ENCODE measurements at places on chromosomes 16 and 17. TPM values are rescaled to one million over a fixed set of nuclear protein-coding genes. Genes with fewer than 3 reads are reported as not detected.

The TEPSIN gene
- 70.8 TPM for total RNA-seq

- no peak for DNase-seq
These were observed 10.4 kb downstream of the KPNB1 start for GRCh38 chr17:47660064-47660492.

DNA sequence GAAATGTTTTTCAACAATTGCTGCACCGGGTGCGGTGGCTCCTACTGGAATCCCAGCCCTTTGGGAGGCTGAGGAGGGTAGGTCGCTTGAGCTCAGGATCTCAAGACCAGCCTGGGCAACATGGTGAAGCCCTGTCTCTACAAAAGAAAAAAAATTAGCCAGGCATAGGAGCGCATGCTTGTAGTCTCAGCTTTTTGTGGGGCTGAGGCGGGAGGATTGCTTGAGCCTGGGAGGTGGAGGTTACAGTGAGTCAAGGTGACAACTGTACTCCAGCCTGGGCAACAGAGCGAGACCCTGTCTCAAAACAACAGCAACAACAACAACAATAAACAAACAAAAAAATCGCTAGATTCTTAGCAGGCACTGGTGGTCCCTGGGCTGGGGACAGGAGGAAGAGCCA is 28.5 kb downstream of the IL21R start:
- DNase-seq: no peak

GRCh38 chr16:47476654-47477345 is 15.7 kb downstream of the PHKB start:
- DNase-seq: no peak

The TNP2 gene
- not detected for total RNA-seq

The CES4A gene
- total RNA-seq: 7.4 TPM

The GRB7 gene
- total RNA-seq: 1.4 TPM

GRCh38 chr16:77117707-77118106 is 73.3 kb upstream of the MON1B start:
- no peak for DNase-seq

The CCDC144A gene
- total RNA-seq: 6.5 TPM

The DPEP1 gene
- not detected for total RNA-seq

DNA sequence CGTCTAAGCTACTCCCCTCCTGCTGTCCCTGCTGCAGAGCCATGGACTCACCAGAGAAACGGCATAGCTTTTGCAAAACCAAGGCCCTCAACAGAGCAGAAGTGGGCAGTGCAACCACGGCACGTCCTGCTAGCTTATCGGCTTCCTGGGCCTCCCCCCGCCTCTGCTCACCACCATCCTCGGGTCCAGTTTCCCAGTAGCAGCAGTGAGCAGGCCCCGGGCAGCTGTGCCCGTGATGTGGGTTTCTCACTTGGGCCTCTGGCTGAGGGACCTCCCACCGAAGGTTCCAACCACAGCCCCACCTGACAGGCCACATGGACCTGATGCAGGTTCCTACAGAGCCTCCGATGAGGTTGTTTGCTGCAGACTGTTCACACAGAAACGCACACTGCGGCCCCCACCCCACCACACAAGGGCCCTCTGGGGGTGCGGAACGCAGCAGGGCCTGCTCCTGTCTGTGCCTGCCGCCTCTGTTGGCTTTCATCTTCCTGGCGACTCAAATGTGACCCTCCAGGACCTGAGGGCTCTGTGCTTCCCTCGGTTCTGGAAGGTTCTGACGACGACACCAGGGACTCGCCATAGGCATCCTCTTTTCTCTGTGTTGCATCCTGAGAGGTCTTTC is 24.8 kb downstream of the PDIA2 start:
- DNase-seq: no peak

- no peak for DNase-seq
These were observed 75.5 kb downstream of the RPA1 start for GRCh38 chr17:1905190-1905913.

The LHX1 gene
- not detected for total RNA-seq

The NT5M gene
- total RNA-seq: 0.92 TPM

DNA sequence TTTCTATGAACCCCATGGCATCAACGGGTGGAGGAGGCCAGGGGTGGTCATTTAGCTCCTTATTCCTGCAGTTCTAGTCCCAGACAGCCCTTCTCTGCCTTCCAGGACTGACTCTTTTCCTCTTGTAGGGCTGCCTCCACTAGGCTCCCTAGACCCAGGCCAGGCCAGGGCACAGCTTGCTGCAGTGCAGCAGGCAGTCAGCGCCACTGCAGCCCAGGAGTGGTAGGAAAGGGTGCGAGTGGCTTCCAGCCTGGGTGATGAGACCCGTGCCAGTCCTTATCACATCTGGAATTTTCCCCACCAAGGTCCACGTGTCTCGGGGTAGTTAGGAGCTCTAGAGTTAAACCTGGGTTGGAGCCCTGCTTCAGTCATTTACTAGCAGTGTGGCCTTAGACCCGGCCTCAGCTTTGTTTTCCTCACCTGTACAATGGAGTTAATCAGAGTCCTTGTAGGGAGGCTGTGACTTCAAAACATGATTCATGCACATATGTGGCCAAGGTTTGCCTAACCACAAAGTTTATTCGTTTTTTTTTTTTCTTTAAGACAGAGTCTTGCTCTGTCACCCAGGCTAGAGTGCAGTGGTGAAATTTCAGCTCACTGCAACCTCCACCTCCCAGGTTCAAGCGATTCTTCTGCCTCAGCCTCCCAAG is 4.7 kb downstream of the SLC5A11 start:
- DNase-seq: no peak

The TEDC2 gene
- total RNA-seq: 0.27 TPM

The TMEM132E gene
- 1.9 TPM for total RNA-seq

DNA sequence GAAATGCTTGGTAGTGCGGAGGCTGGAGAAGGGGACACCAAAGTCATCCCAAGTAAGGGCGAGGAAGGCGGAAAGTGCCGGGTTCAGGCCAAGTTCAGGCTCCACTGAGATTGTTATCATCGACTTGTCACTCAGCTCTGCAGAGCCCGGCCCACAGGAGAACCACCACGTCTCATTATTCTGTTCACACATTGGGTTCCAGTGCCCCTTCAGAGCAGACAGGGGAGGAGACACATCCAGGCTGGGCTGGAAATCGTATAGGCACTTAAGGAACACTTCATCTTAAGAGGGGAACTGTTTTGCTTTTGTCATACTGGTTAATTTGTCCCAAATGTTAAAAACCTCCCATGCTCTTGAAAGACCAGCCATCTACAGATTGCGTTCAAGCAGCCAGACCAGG is 118.3 kb upstream of the ADAMTS18 start:
- no peak for DNase-seq

DNA sequence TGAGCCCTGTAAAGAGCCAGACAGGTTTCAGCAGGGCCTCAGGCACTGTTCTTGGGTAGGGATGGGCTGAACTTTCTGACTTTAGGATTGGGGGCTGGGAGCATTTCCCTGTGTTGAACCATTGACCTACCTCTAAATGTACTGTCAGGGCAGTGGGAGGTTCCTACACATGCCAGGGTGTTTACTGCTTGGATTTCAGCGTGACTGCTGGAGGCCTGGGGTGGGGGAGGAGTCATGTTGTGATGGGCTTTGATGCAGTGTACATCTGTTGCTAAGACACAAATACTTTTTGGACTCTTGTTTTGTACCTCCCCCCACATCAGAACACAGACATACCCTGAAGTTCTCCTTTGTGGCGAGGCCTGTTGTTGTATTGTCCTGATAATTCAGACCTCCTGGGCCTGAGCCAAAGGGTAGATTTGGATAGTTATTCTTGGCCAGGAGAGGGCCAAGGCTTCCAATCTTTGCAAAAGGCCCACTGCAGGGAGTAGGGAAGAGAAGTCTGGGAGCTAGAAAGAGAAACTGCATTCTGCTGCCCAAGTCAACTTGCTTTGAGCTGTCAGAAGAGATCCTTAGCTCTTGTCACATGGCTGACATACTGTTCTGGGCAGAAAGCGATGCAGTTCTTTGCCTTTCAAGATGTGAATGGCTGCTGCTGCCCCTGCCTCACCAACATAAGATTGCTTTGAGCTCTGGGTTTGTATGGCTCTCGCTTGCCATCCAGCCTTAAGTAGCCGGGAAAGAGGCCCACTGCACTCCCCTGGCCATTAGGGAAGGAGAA is 3.7 kb downstream of the NFE2L1 start:
- peak; percentile 36 for DNase-seq

DNA sequence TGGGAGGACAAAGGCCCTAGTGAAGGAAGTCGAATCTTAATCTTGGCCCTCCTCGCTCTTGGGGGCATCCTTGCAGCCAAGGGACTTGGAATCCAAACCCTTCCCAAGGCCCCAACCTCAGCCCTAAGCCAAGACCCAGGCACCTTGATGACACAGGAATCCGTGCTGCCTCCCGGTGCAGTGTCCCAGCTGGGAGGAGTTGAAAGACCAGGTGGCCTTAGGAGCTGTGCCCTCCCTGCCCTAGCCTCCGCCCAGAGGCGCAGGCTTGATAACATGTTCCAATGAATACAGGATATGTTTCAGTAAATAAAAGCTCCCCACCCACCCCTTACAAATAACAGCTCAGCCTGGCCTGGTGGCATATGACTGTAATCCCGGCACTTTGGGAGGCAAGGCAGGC is at the start of gene CHST5:
Gene CHST5, minus strand, starts transcription at position 208 of the 400 bp plus-strand sequence. CDS start 5,724 bp downstream, outside the sequence.
- no peak for DNase-seq

DNA sequence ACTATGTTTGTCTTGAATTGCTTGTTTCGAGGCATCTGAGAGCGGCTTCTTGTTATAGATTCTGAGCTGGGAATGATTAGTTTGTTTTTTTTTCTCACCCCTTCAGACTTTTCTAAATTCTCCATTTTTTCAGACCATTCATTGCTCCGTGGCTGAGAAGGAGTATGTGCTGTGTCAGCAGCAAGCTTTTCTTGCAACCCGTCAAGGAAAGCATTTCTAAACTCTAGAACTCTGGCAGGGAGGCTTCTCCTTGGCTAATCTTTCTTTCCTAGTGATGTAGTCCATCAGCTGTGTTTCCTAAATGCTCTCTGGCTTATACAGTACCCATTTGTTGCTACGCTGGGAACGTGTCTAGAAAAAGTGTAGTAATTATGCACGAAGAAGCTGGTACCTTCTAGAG is 133.5 kb downstream of the FTO start:
- DNase-seq: no peak

The GPRC5B gene
- 16.1 TPM for total RNA-seq

- DNase-seq: no peak
These were observed 18.5 kb upstream of the NCBP3 start for GRCh38 chr17:3864534-3864933.

- DNase-seq: no peak
These were observed 3.3 kb upstream of the N4BP1 start for GRCh38 chr16:48613061-48613957.

GRCh38 chr17:17892731-17893130 is 55.9 kb upstream of the SREBF1 start:
- no peak for DNase-seq

The TAC4 gene
- not detected for total RNA-seq

- DNase-seq: no peak
These were observed 15.9 kb upstream of the ICAM2 start for GRCh38 chr17:64036198-64036922.

The ATP1B2 gene
- total RNA-seq: 1.4 TPM

- no peak for DNase-seq
These were observed 96.2 kb downstream of the PRKCA start for GRCh38 chr17:66398617-66399016.

Data from thoracic aorta (tissue), 2 donors.